ENCODE measurements at places on chromosomes 3 and 15.
A peak's percentile ranks its signal among the peaks of the same experiment; 100 is the strongest.

- DNase-seq = no peak
These were observed 65.5 kb downstream of the BBX start for GRCh38 chr3:107588217-107588616.

DNA sequence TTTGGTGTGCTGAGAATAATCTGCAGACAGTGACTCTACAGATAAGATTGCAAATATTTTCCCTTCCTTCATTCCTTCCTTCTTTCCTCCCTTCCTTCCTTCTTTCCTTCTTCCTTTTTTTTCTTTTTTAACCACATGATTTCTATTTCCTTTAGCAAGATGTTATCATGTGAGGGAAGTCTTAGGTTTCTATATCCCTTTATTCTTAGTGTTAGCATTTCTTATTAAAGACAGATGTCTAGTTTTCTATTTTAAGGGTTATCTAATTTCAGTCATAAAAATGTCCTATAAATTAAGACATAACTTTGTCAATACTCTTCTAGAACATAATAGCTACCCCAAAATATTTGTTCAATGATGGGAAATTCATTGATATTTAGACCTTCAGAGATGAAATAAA lies 470.9 kb downstream of the LPP start:
- no peak for DNase-seq

- no peak for DNase-seq
These were observed 40.9 kb upstream of the NR2C2 start for GRCh38 chr3:14906355-14906971.

- no peak for DNase-seq
These were observed 731.0 kb downstream of the ZNF385D start for GRCh38 chr3:21020043-21020442.

DNA sequence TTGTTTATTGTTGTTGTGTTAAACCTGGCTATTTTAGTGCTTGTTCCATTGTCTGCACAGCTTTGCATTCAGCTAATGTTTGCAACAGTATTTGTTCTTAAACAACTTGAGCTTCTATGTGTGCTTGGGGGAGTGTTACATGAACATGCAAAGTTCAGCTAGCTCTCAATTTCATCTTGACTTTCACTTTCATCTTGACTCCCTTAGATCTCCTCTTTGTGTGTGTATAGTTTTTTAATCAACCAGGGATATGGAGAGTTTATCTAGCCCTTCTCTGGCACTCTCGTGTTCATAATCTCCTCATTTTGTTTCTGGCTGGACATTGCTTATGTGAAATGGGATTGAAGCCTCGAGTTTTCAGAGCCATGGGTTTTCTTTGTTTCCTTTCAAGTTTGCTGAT lies 212.4 kb upstream of the ZBTB20 start:
- peak; percentile 51 for DNase-seq

DNA sequence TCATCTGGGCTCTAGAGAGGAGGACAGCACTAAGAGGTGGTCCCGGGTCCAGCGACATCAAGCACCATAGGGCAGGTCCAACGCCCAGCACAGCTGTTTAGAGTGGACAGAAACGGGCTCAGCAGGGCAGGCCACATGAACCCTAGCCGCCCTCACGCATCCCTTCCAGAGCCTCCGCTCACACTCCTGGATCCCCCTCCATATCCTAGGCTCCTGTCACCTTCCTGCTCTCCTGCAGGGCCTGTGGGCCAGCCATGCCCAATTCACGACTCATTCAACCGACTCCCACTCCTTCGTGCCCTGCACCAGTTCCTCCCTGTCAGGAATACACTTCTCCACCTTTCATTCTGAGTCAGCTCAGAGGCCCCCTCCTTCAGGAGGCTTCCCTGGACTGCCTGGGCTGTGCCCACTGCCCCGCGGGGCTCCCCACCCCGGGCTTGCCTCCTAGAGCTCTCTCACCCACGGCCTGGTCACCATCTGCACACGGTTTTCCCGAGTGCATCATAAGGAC lies 90.2 kb downstream of the LINGO1 start:
- DNase-seq = no peak

DNA sequence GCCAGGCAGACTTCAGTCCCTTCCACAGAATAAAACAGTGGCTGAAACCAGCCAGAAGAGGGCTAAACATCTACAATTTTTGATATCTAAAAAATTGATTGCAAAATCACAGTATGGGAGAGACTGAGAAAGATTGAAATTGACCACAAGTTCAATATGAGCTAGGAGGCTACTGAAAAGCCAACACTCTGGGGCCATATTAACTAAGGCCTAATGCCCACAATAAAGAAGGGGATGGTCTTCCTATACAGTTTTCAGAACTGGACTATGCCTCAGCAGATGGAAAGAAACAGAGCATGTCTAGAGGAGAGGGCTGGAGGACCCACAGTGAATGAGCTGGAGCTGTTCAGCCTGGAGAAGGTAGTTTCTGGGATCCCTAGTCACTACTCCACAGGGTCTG lies 53.2 kb downstream of the WNT7A start:
- DNase-seq = no peak

- no peak for DNase-seq
These were observed 74.0 kb upstream of the PHLDB2 start for GRCh38 chr3:111785034-111785433.

DNA sequence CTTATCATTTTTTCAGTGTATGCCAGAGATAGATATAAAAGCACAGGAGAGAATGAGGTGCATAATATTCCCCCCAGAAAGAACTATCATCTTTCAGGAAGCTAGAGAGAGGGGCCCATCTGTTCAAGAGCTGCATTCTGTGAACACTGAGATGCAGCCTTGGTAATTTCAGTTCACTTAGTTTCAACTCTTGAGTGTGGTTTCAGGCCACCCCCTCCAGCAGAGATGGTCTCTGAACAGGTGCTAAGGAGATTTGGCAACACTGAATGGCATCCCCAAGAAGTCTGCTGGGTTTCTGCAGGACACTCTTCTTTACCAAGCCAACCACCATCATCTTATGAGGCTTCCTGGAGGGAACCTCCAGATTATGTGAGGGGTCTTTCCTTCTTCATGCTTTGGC lies 30.4 kb upstream of the LIMD1 start:
- DNase-seq = peak; percentile 28

DNA sequence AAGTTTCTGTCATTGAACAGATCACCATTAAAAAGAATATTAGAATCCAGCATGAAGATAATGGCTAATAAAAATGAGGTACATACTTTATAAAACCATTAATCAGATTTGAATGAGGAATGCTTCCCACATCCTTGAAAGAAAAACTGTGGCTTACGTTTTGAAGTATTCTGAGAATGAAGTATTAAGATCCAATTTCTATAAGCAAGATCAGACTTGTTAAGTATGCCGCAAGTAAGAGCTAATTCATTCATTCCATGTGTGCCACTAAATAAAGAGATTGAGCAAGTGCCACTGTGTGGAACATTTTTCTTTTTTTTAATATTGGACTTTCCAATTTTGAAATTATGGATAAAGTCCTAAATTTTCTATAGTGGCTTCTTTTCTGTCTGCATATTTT lies 30.6 kb downstream of the NMD3 start:
- DNase-seq = no peak

GRCh38 chr15:50280271-50280670 lies 14.7 kb upstream of the HDC start:
- DNase-seq = no peak

- no peak for DNase-seq
These were observed 152.1 kb upstream of the ALCAM start for GRCh38 chr3:105214590-105214989.

DNA sequence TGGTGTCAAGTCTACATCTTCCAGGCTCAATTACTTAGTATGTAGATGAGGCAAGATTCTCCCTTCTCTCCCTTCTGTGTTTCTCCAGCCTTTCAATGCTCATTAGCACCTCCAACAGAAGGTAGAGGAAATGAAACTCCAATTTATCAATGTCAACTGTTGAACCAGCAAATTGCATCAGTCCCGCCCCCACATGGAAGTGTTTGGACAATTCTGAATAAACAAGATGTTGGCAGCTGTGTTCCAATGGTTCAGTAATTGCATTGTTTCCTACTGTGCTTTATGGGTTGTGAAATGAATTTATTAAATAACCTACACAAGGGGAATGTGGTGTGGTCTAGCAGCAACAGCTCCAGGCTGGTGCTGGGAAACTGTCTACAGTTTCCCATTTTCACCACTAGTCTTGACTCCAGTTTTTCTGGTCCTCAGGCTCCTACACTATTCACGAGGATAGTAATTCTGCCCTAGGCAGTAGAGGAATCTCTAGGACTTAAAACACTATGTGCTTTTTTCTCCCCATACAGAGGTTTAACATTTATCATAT lies 91.9 kb downstream of the MB21D2 start:
- DNase-seq = no peak

DNA sequence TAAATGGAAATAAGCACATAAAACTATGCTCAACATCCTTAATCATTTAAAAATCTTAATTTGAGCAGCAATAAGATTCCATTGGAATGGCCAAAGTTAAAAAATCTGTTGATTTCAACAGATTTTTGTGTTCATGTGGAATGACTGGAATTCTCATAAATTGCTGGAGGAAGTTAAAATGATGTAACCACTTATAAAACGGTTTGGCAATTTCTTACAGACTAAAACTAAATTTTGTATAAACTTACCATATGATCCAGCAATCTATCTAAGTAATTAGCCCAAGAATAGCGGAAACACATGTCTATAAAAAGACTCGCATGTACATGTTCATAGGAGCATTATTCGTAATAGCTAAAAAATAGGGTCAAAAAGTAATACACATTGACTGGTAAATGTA lies 1713.6 kb downstream of the SI start:
- DNase-seq = no peak

DNA sequence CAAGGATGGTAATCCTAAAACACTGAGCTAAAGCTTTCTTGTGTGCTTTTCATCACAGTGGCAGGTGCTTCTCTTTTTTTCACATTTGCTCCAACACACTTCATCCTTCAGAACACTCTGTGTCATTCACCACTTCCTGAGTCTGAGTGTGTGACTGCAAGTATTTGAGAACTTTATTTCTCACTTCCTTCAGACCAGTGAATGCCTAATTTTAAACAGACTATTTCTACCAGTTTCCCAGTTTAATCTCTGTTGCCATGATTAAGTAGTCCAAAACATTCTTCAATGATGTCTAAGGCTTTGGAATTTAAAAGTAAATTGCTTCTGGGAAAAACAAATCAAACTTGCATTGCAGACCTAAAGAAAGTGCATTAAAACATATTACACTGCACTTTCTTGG lies 541.2 kb downstream of the RBMS3 start:
- no peak for DNase-seq

DNA sequence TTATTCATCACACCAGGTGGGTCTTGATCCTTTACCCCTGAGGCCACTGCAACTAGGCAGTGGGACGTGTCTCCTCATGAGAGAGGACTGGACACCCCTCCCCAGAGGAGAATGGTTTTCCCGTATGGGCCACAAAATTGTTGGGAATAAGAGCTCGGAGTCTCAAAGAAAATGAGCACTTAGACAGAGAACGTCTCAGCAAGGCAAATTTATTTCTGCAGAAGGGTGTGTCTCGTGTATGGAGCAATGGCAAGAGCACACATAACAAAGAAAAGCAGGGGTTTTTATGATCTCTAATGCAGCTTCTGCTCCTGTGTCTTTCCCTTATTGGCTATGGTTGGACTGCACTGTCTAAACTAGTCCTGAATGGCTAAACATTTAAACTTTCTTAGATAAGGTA lies 803.5 kb downstream of the PLOD2 start:
- no peak for DNase-seq

DNA sequence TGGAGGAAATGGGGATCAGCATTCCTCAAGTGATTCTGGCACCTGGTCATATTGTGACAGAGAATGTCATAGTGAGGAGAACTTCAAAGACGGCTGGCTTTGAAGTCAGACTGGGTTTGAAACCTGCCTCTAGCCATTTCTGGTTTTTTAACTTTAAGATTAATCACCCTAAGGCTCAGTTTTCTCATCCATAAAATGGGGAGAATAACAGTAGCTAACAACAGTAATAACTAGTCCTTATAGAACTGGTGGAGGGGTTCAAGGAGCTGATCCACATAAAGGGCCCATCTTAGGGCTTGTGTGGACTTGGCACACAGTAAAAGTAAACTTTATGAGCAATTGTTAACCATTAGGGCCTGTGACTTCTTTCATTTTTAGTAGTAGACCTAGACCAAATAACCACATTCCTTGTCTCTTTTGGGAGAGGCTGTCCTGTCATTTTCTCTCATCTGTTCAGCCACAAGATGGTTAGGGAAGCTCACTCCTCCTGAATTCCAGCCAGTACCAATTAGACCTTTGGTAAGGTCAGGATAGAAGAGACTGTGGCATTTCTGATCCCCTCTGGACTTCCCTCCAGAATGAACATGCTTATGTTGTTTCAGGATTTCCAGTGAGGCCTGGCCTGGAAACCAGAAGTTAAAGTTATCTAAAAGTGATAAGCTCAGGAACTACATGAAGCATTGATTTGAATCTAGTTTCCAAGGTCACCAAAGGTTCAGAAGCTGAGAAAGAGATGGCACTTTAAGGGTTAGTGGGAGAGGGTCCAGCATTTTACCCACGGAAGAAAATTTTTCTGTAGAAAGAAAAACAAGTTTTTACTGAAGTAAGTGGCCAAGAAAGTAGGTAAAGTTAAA lies 159.3 kb upstream of the DPH6 start:
- DNase-seq = no peak

- no peak for DNase-seq
These were observed 1.4 kb downstream of the CRTAP start for GRCh38 chr3:33115024-33115768.

GRCh38 chr3:42486814-42487565 lies 15.5 kb upstream of the VIPR1 start:
- no peak for DNase-seq

GRCh38 chr3:178686826-178687225 lies 150.6 kb downstream of the KCNMB2 start:
- DNase-seq = no peak

DNA sequence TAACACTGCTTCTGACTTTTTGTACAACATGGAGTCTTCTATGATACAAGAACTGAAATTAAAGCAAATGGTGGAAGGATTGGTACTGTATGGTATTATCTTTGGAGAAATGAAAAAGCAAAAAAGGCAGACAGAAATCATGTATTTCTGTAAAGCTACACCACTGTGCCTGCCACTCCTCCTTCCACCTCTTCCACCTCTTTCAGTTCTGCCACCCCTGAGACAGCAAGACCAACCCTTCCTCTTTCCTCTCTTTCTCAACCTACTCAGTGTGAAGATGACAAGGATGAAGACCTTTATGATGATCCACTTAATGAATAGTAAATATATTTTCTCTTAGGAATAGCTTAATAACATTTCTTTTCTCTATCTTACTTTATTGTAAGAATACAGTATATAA lies 57.0 kb downstream of the CD200 start:
- no peak for DNase-seq
